ENCODE measurements at places on chromosomes 2 and 18.

DNA sequence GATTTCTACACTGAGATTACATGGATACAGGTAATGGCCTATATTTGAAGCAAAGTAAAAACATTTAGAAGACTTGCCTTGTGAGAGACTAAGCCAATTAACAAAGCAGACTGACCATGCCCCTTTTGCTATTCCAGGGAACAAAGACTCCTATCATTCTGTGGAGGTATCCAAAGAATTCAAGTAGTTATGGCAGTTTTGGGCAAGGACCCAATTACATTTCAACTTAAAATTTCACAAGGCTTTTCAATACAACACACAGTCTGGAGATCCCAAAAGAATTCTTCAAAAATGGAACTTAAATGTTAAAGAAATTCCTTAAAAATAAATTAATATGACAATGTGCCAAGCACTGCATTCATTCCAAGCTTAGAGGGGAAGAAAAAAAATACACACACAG lies 109.2 kb upstream of the CHRNA1 start:
- peak; percentile 77 for DNase-seq

- peak; percentile 12 for DNase-seq
These were observed 70.6 kb downstream of the CERS6 start for GRCh38 chr2:168526641-168527040.

GRCh38 chr2:53964987-53965687 lies 5.7 kb downstream of the PSME4 start:
- DNase-seq, result no peak

GRCh38 chr2:128593518-128593878 lies 274.8 kb upstream of the HS6ST1 start:
- no peak for DNase-seq

GRCh38 chr2:134438371-134438770 lies 184.5 kb downstream of the MGAT5 start:
- DNase-seq, result no peak

GRCh38 chr2:119218478-119219064 lies 5.1 kb upstream of the STEAP3 start:
- DNase-seq, result peak; percentile 61

DNA sequence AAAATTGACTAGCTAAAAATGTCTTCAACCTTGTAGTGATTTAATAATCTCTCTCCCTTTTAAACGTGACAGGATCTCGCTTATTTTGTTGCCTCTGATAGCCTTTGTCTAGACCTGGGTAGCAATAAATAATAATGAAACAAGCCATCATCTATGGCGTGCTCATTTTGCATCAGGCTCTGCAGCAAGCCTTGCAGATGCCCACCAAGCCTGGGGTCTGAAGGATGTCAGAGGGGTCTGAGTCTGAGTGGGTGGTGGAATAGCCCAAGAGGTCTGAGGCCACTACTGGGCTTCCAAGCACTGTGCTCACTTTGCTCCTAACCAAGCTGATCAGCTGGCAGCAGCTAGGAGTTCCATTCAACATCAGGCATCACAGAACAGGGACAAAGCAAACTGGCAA lies 109.4 kb downstream of the GYPC start:
- DNase-seq, result no peak
